ENCODE measurements at places on chromosomes 6 and 20.

DNA sequence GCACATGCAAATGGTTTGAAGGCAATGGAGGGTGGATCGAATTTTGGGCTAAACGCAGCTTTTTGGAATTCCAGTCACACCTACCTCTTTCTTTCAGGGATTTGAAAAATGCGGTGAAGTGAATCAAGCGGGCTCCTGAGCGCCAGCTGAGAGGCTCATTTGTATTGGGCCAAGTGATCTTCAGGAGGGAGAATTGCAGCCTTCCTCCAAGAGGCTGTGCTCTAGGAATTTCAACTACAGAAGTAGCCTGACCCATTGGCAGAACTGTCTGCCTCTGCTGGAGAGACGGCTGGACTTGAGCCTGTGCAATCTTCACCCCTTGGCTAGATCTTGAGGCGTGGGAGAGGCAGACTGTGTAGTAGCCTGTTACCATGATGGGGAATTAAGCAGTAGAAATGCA, 5.7 kb upstream of the TIAM2 start:
- DNase-seq = no peak

DNA sequence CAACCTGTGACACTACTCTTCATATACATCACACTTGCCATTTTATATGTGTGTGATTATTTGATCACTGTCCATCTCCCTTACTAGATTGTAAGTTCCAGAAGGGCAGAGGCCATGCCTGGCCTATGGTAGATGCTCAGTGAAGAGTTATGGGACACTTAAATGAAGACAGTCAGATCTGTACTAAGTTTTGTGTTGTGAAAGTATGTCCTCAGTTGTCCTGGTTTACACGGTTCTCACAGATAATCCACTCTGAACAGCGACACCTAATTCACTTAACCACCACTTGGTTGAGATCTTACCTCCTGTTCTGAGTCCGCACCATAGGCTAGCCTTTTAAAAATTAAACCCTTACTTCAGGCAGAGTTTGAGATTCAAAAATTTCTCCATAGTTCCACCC, 434.1 kb upstream of the SOX4 start:
- DNase-seq = no peak

DNA sequence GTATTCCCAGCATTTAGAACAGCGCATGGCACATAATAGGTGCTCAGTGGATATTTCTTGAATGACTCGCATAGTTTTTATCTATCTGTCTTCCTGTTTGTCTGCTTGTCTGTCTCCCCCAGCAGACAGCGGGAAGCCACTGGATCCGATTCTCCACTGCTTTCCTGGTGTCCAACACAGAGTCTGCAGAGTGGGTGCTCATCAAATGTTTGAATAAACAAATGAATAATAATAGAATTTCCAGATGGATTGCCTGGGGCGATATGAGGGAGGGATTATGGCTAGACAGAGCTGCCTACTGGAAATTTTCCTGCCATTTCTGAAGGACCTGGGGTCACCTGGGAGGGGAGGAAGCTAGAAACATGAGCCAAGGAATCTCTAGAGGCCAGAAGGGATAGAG, 18.9 kb downstream of the CDH22 start:
- no peak for DNase-seq

GRCh38 chr6:45832063-45832462, 183.6 kb downstream of the CLIC5 start:
- DNase-seq = no peak

GRCh38 chr20:50042370-50043313, 59.9 kb downstream of the SNAI1 start:
- DNase-seq = no peak

DNA sequence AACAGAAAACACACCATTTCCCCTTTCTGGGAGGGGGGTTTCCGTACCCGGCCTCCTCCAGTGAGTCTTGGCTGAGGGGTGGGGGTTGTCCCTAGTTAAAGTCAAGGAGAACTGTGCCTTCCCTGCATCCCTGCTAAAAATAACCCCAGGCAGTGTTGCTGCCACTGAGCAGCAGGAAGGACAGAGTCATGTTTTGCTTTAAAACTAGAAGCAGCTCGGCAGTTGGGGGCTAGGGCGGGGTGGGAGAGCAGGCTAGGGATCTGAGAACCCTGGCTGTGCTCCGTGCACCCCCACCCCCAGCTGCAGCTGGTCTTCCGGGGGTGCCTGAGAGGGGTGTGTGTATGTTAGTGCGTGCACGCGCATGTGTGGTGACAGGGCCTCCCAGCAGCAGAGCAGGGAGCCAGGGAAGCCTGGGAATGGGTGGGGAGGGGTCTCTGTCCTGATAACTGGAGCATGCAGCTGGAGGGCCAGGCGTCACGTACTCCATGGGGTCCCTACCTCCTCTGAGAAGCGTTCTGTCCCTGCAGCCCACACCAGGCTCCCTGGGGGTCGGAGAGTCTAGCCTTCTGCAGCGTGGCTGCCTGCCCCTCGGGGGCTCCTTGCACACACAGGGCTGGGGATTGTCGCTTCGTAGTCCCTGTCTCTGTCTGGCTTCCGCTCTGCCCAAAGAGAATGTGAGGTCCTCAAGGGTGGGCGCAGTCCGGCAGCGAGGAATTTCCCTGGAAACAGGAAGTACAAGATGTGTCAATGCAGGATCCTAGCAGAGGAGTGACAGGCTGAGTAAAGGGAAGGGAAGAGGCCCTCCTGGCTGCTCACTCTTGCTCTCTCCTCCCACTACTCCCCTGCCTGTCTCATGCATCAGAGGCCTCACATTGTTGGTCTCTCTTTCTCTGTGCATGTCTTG, 16.8 kb upstream of the ARMC12 start:
- no peak for DNase-seq

DNA sequence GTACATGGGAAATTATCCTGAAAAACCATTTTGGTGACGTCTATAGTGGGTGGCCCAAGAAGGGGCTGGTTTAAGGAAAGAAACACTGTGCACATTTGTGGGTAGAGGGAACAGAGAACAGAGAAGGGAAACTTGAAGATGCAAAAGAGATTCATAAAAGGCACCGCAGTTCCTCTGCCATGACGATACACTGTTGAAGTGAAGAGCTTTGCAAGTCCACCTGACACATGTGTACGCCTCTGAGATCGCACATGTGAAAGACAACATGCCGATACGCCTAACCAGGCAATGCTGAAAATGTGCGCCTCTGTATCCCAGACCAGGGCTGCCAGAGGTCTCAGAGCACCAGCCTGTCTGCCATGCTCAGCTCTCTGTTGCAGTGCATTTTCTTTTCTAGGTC, 180.9 kb downstream of the KIF16B start:
- no peak for DNase-seq

Measured in activated CD4-positive, alpha-beta T cell treated with anti-CD3 and anti-CD28 coated beads for 1 hour (primary cell).